ENCODE measurements at places on chromosomes 3 and 15.
A peak's percentile ranks its signal among the peaks of the same experiment; 100 is the strongest.

DNA sequence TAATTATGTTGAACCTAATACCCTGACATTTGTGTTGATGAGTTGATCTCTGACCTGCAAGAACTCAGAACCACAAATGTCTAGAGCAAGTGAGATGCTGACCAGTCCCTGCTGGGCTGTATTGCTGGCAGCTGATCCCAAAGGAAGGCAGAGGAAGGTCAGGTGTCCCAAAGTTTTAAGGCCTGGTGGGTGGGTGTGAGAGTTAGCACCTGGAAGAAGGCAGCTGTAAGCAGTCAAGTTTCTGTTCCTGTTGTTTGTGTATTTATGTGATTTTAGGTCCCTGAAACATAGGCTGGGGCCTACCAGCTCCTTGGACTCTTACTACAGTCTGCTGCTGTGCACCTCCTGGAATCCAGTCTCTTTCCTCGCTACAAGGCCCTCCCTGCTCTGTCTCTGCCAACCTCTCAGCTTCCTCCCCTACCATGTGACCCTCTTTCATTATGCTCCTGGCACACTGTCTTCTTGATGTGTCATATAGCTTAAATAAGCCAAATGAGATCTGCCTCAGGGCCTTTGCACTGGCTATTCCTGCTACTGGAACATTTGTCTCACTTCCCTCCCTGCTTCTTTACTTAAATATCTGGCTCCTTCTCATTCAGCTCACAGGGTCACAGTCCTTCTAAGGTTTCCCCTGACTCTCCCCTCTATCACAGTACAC is 31.0 kb upstream of the ATOSA start:
- no peak for DNase-seq

DNA sequence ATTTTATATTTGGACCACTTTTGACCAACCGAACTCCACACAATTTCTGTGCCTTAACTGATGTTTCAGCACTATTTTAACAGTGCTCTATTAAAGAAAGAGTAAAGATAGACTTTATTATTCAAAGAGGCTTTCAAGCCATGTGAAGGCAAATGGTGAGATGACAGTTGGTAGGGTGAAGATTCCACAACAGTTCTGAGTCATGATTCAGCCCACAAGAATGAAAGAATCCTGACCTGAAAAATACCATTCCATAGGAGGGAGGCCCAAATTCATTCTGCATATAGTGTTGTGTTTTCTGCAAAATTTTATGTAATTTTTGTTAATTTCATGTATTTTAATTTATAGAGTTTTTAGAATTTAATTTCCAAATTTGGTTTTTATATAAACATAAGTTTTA is 135.6 kb upstream of the STAC start:
- DNase-seq, result no peak

- peak; percentile 7 for DNase-seq
Measured at GRCh38 chr15:25177955-25178801, 223.4 kb downstream of the SNRPN start.

DNA sequence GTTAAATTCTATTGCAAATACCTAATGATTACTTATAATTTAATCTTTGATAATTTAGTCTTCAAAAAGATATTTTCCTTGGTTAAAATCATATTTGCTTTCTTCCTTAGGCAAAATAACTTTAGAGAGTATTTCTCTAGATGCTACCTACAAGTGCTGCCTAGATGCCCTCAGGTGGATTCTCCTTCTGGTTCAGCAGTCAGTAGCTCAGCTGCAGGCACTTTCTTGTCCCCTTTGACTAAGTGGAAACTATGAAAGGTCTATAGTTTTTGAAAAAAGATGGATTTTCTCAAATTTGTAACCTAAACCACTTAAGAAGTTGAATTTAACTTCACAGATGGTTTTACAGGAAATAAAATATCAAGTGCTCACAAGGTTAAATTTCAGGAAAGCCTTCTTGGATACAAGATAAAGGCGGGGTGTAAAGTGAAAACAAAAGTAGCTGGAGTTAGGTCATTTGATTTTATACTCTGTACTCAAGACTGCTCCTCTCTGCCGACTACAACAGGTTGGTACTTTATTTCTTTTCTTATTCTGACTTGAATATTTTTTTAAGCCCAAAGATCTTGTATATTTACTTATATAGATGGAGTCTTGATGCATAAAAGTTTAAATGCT is at the start of gene ACKR4:
TSS of gene ACKR4 (plus strand) at position 455 of the 618 bp plus-strand sequence. CDS start 3,128 bp downstream, outside the sequence.
- DNase-seq, result no peak

DNA sequence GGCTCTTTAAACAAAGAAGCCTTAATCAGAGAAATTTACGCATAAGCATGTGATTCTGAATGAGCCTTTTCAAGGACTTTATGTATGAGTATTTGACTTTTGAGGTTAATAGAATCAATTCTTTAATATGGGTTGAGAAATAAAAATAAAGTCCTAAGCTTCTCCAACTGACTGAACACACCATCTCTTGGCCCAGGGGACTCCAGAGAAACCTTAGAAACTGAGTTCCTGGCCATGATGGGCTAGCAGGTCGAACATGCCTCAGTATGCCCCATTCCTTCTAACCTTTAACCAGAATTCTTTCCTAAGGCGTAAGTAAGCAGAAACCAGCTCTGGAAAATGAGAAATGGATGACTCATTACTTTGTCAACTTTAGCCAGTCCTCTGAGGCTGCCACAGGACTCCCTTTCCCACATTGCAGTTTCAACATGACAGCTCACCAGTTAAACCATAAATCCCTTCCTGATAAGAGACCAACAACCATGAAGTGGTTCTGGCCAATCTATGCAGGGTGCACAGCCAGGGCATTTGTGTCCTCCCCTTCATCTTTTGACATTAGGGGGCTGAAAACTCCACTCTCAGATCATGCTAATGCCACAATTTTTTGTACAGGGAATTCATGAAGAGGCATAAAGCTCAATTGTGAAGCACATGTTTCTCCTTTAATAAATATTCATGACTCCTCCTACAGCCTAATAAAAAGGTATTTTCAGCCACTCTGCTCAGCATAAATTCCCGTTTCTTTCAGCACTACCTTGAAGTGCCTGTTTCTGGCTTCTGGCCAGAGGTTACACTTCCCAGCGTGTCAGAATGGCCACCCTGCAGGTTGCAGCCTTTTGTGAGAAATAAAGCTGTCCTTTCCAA is 33.3 kb downstream of the TM4SF18 start:
- DNase-seq, result no peak

DNA sequence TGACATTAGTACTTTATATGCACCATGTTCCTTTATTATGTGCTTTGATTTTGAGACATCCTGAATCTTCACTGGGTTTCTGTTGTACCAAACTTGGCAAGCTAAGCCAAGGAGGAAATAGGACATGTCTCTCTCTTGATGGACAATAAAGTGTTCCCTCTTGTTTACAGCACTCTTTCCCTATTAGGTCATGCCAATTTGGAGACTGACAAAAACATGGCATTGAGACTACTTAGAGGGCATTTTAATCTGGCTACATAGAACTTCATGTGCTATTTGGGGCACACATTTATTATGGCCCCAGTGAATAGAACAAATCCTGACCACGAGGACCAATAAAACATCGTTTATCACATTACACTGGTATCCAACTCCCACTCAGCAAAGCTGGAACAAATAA is 85.3 kb upstream of the TNFSF10 start:
- DNase-seq, result no peak

GRCh38 chr15:67017311-67017710 is 48.1 kb upstream of the SMAD3 start:
- no peak for DNase-seq

DNA sequence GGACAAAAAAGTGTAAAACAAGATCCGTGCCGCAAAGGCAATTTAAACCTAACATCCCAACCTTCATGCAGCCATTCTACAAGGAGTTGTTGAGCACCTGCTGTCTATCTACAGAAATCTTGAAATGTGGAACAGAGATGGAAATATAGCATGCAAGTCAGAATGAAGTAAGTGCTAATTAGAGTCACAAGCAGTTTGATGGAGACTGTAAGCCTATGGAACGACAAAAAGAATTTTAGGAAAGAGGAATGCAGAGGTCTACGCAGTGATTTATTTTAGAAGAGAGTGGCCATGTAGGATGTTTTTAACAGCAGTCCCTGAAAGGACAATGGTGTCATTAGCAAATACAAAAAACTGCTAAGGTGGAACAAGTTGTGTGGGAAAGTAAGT is 851 bp upstream of the DCBLD2 start:
- no peak for DNase-seq

GRCh38 chr15:52028431-52029093 is 9.5 kb downstream of the MAPK6 start:
- DNase-seq, result no peak

- no peak for DNase-seq
Measured at GRCh38 chr3:53820756-53821580, 25.3 kb downstream of the CHDH start.

DNA sequence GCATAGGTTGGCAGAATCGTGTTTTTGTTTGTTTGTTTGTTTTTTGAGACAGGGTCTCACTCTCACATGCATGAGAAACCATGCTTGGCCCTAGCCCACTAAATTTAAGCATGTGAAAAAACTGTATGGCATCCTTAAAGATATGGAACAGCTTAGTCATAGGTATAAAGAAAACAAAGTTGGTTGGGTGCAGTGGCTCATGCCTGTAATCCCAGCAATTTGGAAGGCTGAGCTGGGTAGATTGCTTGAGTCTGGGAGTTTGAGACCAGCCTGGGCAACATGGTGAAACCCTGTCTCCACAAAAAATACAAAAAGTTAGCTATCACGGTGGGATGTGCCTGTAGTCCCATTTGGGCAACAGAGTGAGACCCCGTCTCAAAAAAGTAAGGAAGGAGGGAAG is 25.2 kb downstream of the EXD1 start:
- no peak for DNase-seq

DNA sequence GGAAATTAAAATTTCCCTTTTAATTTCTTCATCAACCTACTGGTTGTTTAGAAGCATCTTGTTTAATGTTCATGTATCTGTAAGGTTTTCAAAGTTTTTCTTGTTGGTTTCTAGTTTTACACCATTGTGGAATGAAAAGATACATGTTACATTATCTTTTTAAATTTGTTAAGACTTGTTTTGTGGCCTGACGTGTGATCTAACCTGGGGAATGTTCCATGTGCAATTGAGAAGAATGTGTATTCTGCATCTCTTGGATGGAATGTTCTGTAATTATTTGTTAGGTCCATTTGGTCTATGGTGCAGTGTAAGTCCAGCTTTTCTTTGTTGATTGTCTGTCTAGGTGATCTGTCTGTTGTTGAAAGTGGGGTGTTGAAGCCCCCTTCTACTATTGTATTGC is 45.7 kb downstream of the THSD4 start:
- DNase-seq, result no peak

- DNase-seq, result no peak
Measured at GRCh38 chr3:176663837-176664831, 533.1 kb downstream of the TBL1XR1 start.

DNA sequence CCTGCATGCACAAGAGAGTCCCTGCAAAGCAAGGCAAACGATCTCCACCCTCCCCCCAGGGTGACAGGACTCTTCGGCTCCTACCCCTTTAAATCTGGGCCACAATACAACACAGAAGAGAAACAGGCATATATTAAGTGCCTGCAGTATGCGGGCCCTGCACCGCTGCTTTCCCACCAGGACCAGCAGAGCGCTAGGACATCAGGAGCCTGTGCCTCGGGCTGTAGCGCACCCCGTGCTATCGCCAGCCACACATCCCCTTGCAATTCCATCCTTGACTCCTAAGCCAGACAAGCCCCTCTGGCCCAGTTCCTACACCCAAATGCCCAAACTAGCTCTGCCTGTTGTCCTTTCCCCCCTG is 4.1 kb downstream of the GALNT15 start:
- no peak for DNase-seq

DNA sequence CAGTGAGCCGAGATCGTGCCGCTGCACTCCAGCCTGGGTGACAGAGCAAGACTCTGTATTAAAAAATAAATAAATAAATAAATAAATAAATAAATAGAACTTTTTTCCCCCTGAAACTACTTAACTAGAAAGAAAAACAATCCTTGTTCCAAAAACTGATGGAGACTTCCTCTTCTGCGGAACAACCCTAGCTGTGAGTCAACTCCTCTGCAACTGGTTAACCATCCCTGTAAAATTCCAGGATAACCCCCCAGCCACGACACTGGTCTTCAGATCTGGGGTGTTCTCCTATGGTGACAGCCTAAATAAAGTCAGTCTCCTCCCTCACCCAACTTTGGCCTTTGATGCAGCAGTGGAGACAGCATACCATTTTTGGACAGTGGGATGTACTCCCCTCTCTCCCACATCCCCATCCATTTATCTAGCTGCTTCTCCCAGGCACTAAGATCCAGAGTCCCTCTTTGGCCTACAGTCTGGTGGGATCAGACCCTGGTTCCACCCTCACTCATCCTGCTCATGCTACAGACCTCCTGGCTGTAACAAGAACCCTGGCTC is 352.6 kb downstream of the OCA2 start:
- no peak for DNase-seq

DNA sequence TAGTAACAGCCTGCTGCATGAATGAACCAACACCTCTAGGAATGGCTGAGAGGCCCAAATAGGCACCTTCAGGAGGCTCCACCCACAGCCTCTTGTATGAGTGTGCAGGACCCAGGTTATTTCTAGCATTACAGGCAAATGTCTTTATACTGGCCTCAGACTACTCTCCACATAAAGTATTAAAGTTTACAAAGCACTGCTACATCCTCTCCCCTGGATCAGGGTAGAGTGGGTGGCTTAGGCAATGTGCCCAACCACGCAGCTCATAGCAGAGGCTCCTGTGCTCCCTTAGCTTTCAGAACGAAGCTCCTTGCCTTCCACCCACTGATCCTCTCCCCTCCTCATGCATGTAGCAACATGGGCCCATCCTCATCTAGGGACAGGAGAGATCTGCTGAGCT is 16.3 kb downstream of the TMEM43 start:
- DNase-seq, result no peak

DNA sequence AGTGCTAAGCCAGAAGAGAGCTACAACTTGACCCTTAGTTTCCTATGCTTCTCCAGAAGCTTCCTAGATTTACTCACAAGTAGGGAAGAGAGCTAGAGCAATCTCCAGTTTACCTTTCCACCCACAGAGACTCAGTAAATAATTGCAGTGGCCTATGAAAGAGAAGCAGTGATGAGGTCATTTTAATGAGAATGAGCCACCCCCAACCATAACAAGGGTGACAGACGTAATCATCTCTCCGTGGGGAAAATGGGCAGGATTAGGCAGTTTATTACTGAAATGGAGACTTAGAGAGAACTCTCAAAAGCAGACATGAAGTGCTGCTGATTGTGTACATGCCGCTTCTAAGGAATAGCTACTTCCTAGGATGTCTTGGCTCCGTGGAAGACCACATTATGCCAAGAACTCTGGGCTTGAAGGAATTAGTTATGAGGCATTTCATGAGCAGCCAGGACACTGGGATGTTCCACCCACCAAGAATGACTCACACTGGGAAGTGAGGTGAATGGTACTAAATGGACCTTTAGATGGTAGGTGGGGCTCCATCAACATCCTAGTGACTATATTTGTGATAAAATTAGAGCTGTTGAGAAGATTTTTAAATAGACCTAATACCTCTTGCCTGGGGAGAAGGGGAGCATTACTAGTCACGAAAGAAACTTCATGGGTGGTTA is 160.9 kb downstream of the EDEM1 start:
- no peak for DNase-seq

- no peak for DNase-seq
Measured at GRCh38 chr3:174102866-174103265, 705.3 kb downstream of the NLGN1 start.

Data from CD4-positive, alpha-beta T cell treated with Interleukin-4 for 1 hour (primary cell).